ENCODE measurements at places on chromosomes 12 and 14.

DNA sequence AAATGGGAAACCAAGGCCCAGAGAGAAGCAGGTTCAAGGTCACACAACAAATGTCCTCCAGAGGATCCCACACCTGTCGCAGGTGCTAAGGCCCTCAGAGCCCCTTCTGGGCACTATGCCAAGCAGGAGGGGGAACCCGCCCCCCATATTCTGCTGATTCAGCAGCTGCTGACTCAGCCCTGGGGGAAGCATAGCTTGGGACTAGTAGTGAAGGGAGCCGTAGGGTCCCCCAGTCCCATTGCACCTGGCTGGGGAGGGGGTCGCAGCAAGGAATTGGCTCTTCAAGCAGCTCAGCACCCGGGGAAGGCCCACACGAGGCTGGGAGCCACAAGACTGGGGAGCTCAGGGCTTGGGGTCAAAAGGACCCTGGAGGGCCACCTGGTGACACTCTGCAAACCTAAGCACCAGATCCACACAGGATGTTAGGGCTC lies 1.0 kb downstream of the RASAL1 start:
- DNase-seq = no peak

DNA sequence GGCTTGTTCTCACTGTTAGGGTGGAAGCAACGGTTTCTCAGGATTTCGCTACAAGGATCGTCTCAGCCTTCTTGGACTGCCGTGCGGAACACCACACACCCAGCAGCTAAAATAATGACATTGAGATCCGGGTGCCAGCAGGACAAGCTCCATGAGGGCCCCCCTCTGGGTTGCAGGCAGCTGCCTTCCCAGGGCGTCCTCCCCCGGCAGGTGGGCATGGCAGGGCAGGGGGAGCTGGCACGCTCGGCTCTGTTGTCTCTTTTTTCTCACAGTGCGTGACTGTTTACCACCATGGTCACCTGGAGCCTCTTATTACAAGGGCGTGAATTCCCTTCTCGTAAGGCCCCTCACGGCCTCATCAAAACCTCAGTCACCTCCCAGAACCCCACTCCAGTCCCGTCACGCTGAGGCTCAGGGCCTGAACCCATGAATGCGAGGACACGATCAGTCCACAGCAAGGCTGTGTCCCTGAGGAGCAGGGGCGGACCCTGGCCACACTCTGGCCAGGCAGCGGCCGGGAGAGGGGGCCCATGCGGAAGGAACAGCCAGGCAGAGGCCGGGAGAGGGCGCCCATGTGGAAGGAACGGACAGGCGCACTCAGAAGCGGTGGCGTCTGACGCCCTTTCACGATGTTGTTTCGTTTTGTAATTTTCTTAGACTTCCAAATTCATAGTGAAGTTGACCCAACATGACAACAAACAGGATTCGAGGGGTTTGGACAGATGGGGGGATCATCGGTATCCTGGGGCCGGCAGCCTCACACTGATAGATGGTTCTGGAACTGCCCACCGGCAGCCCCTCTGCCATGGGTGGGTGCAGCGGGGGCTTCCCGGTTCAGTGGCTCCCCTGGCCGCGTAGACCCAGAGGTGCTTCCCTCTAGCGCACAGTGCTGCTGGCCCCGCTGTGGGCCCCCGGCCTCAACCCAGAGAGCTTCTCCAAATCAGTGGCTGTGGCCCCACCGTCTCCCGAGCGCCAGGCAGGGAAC lies 10.0 kb downstream of the LRCOL1 start:
- DNase-seq = no peak

GRCh38 chr12:45432710-45433109 lies 216.8 kb downstream of the ANO6 start:
- no peak for DNase-seq

- DNase-seq = no peak
These were observed 345.8 kb upstream of the CCDC196 start for GRCh38 chr14:66140213-66140918.

GRCh38 chr14:33573301-33573880 lies 377.5 kb downstream of the EGLN3 start:
- DNase-seq = no peak

DNA sequence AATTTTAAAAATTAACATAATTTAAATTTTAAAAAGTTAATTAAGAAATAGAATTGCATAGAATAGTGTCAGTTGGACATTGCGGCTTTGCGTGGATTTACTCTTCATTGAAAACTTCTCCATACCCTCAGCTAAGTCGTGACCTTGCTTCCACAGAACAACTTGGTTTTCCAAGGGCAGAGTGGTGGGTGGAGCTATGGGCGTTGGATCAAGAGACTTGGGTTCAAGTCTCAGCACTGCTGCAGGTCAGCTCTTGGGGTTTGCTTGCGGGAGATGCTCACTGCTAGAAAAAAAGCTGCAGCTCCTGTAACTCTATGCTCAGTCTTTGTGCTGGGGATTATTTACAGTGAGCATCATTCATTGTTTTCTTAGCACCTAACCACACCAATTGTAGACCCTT lies 133.7 kb downstream of the PRIMA1 start:
- no peak for DNase-seq

- no peak for DNase-seq
These were observed 2.4 kb upstream of the KRT84 start for GRCh38 chr12:52387859-52388258.

DNA sequence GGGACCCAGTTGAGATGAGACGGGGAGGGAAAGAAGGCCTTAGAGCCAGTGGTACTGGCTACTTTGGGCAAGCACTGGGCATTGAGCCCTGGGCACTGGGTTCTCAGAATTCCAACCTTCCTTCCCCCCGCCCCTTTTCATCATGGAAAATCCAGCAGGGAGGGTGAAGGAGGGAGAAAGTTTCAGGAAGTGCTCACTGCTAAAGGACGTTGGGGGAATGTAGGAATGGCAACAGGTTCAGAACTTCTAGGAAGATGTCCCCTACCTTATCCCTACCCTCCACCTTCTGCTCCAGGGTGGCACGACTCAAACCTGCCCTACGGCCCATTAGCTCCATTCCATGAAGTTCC lies 4.2 kb upstream of the TNS2 start:
- no peak for DNase-seq

- DNase-seq = no peak
These were observed 24.7 kb downstream of the INSM2 start for GRCh38 chr14:35558680-35559079.

DNA sequence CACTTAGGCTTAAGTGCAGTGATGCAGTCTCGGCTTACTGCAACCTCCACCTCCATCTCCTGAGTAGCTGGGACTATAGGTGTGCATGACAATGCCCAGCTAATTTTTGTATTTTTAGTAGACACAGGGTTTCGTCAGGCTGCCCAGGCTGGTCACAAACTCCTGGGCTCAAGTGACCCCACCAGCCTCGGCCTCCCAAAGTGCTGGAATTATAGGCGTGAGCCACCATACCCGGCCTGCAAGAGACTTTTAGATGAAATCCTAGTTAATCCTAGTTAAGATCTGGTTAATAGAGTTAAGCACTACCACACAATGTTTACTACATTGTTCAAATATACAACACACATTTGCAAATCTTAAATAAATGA lies 196.5 kb upstream of the AMIGO2 start:
- no peak for DNase-seq

GRCh38 chr12:24823808-24824515 lies 124.9 kb downstream of the BCAT1 start:
- DNase-seq = no peak

DNA sequence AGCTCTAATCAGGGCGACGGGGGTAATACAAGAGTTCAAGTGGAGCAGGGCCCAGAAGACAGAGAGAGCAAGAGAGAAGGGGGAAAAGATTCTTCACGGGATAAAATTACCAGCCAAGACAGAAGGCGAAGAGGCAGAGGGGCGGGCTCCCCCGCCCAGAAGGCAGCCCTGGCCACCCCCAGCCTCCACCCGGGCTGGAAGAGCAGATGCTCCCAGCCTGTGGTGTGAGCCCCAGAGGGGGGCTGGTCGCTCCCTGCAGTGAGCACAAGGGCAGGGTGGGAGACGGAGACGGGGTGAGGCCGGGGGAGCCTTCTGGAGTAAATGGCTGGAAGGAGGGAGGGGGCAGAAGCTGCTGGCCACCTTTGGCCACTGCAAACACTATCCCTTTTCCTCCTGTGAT lies 1035.6 kb downstream of the VRK1 start:
- no peak for DNase-seq

- no peak for DNase-seq
These were observed 44.1 kb downstream of the PSEN1 start for GRCh38 chr14:73180385-73180805.

GRCh38 chr14:58098507-58098906 lies 53.5 kb downstream of the ARMH4 start:
- DNase-seq = no peak

DNA sequence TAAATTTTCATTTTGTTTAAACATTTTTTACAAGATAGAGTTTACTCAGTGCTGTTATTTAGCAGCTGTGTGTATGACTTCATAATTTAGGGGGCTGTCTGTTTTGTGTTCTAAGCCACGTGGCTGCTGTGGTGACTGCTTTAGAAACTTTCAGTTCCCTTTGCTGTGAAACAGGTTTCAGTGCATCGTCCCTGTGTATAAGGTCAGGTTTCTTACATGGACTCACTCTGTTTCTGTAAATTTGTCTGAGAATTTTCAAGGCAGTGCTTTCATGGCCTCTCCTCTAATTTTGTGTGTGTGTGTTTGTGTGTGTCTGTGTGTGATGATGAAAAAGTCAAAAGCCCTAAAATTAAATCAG lies 32.4 kb downstream of the BICD1 start:
- DNase-seq = no peak

GRCh38 chr14:51240804-51241380 lies 845 bp downstream of the TMX1 start:
- no peak for DNase-seq

GRCh38 chr12:21860128-21860527 lies 81.1 kb downstream of the ABCC9 start:
- DNase-seq = no peak

GRCh38 chr12:109538191-109538863 lies 35.0 kb downstream of the MMAB start:
- DNase-seq = no peak

Data from stimulated activated CD4-positive, alpha-beta T cell treated with anti-CD3 and anti-CD28 coated beads, Interleukin-1b, Interleukin-23, amount 100 ng/mL, for 1 hour (primary cell).